ENCODE measurements at places on chromosomes 1 and 21.

GRCh38 chr1:100699744-100700143, 19.8 kb upstream of the VCAM1 start:
- DNase-seq = peak; percentile 38

DNA sequence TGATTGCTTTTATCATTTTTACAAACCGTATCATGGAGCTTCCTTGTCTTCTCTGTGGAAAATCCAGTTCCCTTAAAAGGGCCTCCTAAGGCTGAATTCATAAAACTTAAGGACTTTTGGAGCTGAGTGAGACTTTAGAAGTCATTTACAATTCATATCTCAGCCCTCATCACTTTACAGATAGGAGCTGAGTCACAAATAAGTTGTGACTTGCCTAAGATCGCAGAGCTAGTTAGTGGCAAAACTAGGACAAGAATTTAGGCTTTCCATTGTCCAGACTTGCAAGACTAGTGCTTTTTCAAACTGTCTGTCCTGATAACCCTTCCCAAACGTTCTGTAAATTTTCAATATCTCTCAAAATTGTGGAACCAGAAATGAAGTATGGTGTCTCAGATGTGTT, 37.3 kb downstream of the C1orf21 start:
- DNase-seq = no peak

GRCh38 chr1:68196676-68197075, 35.6 kb downstream of the WLS start:
- DNase-seq = no peak

- no peak for DNase-seq
These were observed 110.7 kb downstream of the ST6GALNAC3 start for GRCh38 chr1:76185207-76185606.

- DNase-seq = peak; percentile 77
These were observed 50.8 kb downstream of the CAPN9 start for GRCh38 chr1:230797942-230798365.

DNA sequence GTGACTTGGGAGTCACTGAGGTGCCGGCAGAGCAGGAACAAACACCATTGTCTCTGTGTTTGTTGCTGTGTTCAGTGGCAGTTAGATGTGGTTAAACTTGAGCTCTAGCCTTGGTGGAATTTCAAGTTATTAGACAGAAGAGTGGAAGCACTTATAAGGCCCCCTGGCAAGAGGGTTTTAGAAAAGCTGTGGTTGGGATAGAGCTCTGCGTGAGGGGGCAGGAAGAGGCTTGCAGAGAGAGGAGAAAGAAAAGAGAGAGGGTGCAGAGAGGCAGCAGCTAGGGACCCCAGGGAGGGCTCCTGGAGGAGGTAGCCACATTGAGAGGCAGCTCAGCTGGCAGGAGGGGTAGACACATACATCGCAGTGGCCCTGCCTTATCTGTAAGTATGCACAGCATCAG, 128.2 kb downstream of the GALNT2 start:
- DNase-seq = no peak
